ENCODE measurements at places on chromosomes 12 and 14.

- no peak for DNase-seq
Observed at GRCh38 chr12:42422785-42423184, 96.8 kb downstream of the PPHLN1 start.

GRCh38 chr14:103767336-103767894 lies 51.8 kb downstream of the ZFYVE21 start:
- DNase-seq: no peak

DNA sequence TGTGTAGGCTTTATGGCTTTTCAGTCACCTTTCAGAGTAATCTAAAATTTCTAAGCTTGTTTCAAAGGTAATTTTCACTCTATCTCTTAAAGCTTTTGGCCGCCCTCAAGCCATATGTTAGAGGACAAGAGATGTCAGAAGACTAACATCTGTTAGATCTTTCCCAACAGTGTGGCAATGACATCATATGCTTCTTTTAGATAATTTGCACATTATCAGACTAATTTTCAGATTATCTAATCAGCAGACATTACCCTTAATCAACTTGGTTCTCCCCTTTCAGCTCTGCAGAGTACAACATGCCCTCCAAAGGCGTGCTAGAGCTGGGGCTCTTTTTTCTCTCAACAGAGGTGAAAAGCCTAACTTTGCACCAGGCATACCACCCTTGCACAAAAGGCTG lies 207.1 kb downstream of the DPF3 start:
- no peak for DNase-seq

DNA sequence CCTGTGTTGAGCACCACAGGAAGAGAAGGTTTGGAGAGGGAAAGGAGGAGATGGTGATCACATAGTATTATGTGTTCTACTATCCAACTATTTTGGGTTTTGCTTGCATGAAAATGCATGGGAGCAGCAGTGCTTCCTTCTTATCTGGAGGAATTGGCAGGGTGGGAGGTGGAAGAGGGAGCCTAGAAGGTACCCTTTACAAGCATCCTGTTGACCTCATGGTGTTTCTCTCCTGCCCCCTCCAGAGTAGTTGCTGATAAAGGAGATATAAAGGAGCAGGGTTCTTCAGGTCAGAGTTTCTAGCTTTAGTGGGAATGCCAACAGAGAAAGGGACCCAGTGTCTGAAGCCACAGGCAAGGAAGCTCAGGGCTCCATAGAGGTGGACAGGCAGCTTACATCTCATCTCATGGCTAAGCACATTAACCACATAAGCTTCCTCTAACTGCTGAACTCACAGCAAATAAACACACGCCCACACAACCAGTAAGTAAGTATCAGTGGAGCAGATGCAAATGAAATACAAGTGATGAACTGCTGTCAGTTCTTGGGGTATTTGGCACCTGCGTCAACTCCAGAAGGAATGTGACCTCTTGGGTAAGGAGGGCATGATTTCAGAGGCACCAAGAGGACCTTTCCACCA lies 174.2 kb upstream of the SLC38A2 start:
- no peak for DNase-seq

- DNase-seq: peak; percentile 93
Observed at GRCh38 chr14:96136371-96137005, 68.2 kb upstream of the BDKRB2 start.

DNA sequence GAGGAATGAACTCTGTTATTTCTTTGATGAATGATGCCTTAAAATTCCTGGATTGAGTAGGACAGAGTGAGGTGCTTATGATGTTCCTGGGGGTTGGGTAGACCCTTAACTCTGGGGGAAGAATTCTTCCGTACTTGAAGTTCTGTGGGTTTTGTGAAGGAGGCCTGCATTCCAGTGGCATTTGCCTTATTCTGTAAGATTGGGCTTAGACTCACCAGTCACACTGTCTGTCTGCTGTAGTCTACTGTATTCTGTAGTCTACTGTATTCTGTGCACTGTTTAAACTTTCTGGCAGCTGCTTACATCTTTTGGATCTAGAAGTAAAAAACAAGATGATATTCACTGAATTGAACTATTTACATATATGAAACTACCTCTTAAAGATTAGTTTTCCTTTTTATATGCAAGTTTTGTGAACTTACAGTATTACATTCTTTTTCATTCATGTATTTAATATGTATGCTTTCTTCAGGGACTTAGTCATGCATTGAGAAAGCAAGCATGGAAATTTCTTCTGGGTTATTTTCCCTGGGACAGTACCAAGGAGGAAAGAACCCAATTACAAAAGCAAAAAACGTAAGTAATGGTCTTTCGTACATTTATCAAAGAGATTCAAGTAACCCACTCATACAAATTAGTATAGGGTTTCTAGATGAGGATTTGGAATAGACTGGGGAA lies 42.3 kb upstream of the TPH2 start:
- DNase-seq: no peak

GRCh38 chr12:14773685-14774073 lies 29.6 kb downstream of the WBP11 start:
- DNase-seq: no peak

DNA sequence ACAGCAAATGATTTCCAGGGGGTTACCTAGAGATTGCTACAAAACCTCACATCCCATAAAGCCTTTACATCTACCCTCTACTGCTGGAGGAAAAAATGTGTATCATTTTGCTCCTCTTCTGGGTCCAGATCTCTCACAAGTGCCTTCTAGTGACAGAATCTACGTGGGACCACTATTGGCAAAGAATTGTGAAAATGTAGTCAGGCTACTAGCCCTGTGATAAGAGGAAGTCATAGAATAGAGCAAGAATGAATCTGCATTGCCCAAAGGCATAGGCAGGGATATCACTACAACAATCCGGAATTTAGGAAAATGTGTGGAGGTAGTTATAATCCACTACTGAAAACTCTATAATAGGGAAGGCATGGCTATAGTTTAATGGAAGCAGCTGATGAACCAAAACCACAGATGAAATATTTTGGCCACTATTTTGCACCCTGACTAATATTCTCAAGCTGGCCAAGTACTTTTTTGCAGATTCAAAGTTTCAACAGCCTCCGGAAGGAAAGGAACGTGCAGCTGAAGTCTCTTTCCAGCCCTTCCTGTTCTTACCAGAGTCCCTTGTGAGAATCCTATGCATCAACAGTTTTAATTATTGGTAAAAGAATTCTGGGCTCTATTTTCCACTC lies 176.8 kb downstream of the PHLDA1 start:
- peak; percentile 41 for DNase-seq

DNA sequence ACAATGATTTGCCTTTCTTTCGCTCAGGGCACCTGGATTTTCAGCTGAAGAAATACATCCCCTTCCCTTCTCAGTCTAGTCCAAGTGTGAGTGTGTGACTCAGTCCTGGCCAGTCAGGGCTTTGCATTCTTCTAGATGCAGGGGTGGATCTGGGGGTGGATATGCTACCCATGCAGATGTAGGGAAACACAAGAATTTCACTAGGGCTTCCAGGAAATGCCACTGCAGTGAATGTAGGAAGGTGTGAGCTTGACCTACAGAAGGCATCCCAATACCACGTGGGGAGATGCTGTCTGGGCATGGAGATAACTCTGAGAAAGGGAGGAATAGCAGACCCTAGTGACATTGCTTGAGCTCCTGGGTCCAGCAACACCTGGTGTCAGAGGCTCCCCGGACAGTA lies 404.2 kb downstream of the GLT1D1 start:
- DNase-seq: no peak

- no peak for DNase-seq
Observed at GRCh38 chr12:10293570-10294227, 14.0 kb upstream of the KLRD1 start.

- no peak for DNase-seq
Observed at GRCh38 chr14:75570797-75571196, 7.6 kb upstream of the FLVCR2 start.

GRCh38 chr14:70808416-70809224 lies 693 bp downstream of the MAP3K9 start:
- no peak for DNase-seq

DNA sequence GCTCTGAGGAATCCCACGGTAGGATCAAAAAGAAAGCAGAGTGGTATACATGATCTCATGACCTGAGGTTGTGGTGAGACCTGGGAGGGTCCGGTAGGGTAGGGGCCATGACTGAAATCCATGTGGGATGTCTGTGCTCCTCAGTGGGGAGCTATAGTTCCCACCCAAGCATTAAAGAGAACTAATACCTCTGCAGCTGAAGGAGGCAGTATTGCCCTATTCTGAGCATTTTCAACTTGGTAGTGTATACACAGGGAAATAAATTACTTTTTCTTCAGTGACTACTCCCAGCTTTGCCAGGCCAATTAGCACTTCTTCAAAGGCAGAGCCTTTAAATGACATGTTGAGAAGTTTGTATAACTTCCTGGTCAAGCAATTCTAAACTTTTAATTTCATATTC lies 613.8 kb downstream of the KCNH5 start:
- DNase-seq: no peak

- peak; percentile 45 for DNase-seq
Observed at GRCh38 chr14:54366736-54367735, 29.8 kb upstream of the CDKN3 start.

- DNase-seq: no peak
Observed at GRCh38 chr14:73616831-73617230, 4.5 kb downstream of the ACOT6 start.

DNA sequence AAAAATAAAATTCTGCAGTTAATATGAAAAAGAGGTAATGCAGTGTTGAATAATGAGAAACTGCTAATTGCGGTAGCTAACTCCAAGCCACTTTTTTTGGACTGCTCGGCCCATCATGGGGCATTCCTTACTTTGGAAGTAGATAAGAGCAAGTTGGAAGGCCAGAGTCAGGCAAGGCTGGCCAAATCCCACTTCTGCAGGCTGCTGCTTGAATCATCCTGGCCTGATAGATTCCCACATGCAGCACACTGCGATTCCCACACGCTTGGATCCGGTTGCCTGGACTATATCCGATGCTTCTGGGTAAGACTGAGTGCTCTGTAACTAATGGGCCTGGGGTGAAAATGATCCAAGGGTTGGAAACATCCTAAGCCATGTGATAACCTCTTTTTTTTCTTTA lies 10.6 kb downstream of the EIF2B2 start:
- no peak for DNase-seq

- DNase-seq: no peak
Observed at GRCh38 chr14:88325883-88326282, 2.8 kb upstream of the KCNK10 start.

- no peak for DNase-seq
Observed at GRCh38 chr12:1744932-1745331, 54.1 kb downstream of the ADIPOR2 start.

DNA sequence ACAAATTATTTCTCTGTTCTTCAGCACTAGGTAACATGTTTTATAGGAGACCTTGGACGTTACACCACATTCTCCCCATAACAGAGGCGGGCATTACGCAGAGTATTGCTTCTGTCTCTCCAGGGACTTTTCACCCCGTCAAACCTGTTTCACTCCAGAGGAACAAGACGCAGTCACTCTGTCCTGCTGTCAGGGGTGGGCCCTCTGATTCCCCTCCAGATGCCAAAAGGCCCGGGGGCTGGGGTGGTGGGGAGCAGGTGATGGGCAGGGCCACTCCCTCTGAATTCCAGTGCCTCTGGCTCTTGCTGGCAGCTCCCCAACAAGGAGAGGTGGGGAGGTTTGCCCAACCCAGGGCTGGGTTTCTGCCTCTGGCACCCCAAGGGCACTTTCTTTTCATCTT lies 71.9 kb downstream of the NTF3 start:
- no peak for DNase-seq

GRCh38 chr12:76549131-76549530 lies 10.4 kb downstream of the OSBPL8 start:
- no peak for DNase-seq
